Erythroblast (primary cell): ENCODE measurements at places on chromosomes 3 and 15.

- no peak for DNase-seq
These were observed 8.7 kb downstream of the CTDSPL2 start for GRCh38 chr15:44435893-44436667.

- no peak for DNase-seq
These were observed 14.0 kb downstream of the NANOGP8 start for GRCh38 chr15:35071106-35071505.

- peak; percentile 4 for DNase-seq
These were observed 378.2 kb upstream of the AZI2 start for GRCh38 chr3:28726840-28727239.

DNA sequence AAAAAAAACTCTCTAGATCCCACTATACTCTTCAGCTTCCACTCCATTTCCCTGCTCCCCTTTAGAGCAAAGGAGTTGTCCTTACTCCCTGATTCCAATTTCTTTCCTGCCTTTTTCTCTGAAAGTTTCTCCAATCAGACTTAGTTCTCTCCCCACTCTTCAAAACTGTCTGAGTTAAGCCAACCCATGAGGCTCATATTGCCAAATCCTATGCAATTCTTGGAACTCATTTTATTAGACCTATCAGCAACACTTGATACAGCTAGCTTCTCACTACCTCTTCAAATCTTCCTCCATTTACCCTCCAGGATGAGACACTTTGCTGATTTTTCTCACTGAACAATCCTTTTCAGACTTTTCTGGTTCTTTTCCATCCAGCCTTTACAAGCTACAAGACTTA, 233.1 kb downstream of the THRB start:
- no peak for DNase-seq

GRCh38 chr3:83513051-83513450, 1445.7 kb upstream of the CADM2 start:
- DNase-seq = no peak
